ENCODE measurements at places on chromosomes 1 and 21.

- no peaks in the 10 kb centered on the region for H3K4me1 ChIP-seq
- no peak overlapping the region for H3K4me3 ChIP-seq
- no peaks in the 10 kb centered on the region for H3K36me3 ChIP-seq
- no peak for DNase-seq
Measured at GRCh38 chr1:235100194-235100772, 28.4 kb downstream of the TOMM20 start.

- H3K36me3 ChIP-seq, result no peaks in the 10 kb centered on the region
- H3K4me3 ChIP-seq, result no peak overlapping the region
- H3K4me1 ChIP-seq, result peaks cover 9% of the 10 kb centered on the region
- H3K27ac ChIP-seq, result no peak overlapping the region
Measured at GRCh38 chr1:229089586-229090208, 181.2 kb upstream of the RAB4A start.

DNA sequence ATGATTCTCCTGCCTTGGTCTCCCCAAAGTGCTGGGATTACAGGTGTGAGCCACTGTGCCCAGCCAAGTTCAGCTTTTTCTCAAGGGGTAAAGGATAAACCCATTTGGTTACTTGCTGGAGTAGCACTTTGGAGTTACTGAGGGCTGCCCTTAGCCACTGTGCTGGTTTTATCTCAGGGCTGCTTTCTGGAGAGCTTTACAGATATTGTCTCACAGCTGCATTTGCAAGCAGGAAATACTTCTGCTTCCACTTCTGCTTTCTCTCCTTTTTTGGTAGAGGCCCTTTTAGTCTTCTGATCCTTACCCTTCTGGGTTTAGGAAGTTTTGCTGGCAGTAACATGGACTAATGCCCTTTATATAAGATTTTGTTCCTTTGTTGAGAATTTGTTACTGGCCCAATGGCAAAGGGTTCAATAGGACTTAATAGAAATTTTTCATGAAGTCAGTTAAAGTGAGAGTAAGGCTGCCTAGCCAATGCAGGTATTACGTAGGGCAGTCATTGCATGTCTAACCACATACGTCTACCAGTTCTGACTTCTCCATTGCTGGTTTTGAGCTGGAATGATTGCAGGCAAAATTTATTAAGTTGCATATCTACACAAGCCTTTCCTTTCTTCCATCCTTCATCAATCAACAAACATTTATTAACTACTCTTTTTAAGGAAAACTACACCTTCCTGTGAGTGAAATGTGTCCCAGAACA, 24.4 kb downstream of the CAP1 start:
- no peaks in the 10 kb centered on the region for H3K4me1 ChIP-seq
- no peak overlapping the region for H3K4me3 ChIP-seq
- H3K27ac ChIP-seq, result no peak overlapping the region
- H3K36me3 ChIP-seq, result peaks cover 32% of the 10 kb centered on the region
- no peaks in the 10 kb centered on the region for H3K27me3 ChIP-seq
- no peak for DNase-seq

DNA sequence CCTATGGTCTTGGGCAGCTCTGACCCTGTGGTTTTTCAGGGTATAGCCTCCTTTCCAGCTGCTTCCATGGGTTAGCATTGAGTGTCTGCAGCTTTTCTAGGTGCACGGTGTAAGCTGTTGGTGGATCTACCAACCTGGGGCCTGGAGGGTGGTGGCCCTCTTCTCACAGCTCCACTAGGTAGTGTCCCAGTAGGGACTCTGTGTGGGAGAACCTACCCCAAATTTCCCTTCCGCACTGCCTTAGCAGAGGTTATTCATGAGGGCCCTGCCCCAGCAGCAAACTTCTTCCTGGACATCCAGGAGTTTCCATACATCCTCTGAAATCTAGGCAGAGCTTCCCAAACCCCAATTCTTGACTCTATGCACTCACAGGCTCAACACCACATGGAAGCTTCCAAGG, 111.0 kb upstream of the C1orf87 start:
- no peaks in the 10 kb centered on the region for H3K27me3 ChIP-seq
- no peak for DNase-seq
- no peak overlapping the region for H3K27ac ChIP-seq
- no peaks in the 10 kb centered on the region for H3K4me1 ChIP-seq

GRCh38 chr1:113283914-113284313, 106.4 kb upstream of the MAGI3 start:
- H3K4me1 ChIP-seq, result no peaks in the 10 kb centered on the region
- no peaks in the 10 kb centered on the region for H3K36me3 ChIP-seq
- DNase-seq, result no peak
- H3K27me3 ChIP-seq, result no peaks in the 10 kb centered on the region

All from iPS DF 6.9 (cell line).